ENCODE measurements at places on chromosomes 4 and X. TPM values are rescaled to one million over a fixed set of nuclear protein-coding genes. Genes with fewer than 3 reads are reported as not detected.
A peak's percentile ranks its signal among the peaks of the same experiment; 100 is the strongest.

Gene DCAF12L1
- total RNA-seq: 2.0 TPM

Gene SEC24B
- 28.3 TPM for total RNA-seq

Gene MMRN1
- 1.4 TPM for total RNA-seq

Gene LUZP4
- total RNA-seq: not detected

Gene DUSP21
- not detected for total RNA-seq

Gene ZAR1
- total RNA-seq: not detected

Gene SHROOM4
- total RNA-seq: 7.1 TPM

Gene BEND2
- total RNA-seq: not detected

Gene UGT2A1
- total RNA-seq: 0.12 TPM

Gene PFKFB1
- 2.1 TPM for total RNA-seq

Gene CSTF2
- total RNA-seq: 12.2 TPM

Gene HEPH
- 161 TPM for total RNA-seq

Gene FAM114A1
- 127 TPM for total RNA-seq

Gene LDB2
- total RNA-seq: 20.3 TPM

GRCh38 chrX:130084631-130085237 is 25.6 kb downstream of the ELF4 start:
- H3K27ac ChIP-seq: no peak overlapping the region
- no peaks in the 10 kb centered on the region for H3K36me3 ChIP-seq
- peaks cover 4% of the 10 kb centered on the region for H3K4me1 ChIP-seq
- H3K4me3 ChIP-seq: no peak overlapping the region
- no peak for DNase-seq

- H3K27ac ChIP-seq: no peak overlapping the region
- no peaks in the 10 kb centered on the region for H3K27me3 ChIP-seq
- H3K4me1 ChIP-seq: no peaks in the 10 kb centered on the region
- no peak for DNase-seq
- no peak overlapping the region for H3K4me3 ChIP-seq
These were observed 201.1 kb upstream of the MBNL3 start for GRCh38 chrX:132689612-132690563.

DNA sequence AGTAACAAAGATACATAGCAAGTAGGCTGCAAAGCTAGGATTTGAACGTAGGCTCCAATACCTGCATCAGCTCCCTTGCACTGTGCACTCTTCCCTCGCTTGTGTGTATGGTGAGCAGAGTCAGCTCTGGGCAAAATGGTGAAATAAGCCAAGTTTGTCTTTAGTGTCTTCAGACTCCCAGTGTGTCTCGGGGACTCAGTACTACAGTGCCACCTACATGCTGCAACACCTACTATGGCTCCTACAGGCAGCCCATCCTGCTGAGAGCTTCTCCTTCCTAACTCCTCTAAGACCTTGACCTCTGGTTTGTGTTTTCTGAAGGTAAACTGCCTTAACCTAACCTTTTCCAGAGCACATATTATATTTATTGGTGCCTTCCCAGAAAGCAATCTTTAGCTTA is 42.5 kb downstream of the RTL9 start:
- H3K27ac ChIP-seq: no peak overlapping the region
- no peak overlapping the region for H3K4me3 ChIP-seq
- DNase-seq: no peak
- no peaks in the 10 kb centered on the region for H3K36me3 ChIP-seq

DNA sequence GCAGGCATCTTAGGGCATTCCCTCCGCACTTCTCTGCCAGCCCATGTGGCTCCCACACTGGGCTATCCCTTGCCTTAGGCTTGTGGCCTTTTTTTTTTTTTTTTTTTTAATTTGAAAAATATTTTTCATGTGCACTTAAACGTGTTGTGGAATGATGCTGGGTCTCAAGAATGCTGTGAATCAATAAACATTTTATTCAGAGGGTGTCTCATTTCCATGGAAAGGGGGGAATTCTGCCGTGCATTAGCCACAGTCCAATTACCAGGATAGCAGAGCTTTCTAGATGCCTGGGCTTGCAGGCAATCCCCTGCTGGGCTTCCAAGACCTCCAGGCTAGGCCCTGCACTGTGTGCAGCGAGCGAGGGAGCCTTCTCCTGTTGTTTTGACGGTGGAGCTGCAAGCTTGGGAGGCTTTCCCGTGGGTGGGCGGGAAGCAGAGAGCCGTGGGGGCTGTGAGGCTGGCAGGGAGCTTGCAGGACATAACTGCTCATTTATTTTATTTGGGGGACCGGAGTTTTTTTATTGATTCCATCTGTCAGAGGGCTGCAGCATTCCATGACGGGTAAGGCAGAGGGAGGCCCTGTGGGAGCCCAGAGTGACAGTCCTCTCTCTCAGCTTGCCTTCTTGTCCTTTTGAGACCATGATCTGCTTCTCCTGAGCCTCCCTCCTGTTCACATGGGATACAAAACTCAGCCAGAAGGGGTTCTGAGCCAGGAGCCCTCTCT is 2.6 kb upstream of the CPZ start:
- H3K27ac ChIP-seq: no peak overlapping the region
- peaks cover 23% of the 10 kb centered on the region for H3K27me3 ChIP-seq
- no peak for DNase-seq
- no peak overlapping the region for H3K4me3 ChIP-seq

DNA sequence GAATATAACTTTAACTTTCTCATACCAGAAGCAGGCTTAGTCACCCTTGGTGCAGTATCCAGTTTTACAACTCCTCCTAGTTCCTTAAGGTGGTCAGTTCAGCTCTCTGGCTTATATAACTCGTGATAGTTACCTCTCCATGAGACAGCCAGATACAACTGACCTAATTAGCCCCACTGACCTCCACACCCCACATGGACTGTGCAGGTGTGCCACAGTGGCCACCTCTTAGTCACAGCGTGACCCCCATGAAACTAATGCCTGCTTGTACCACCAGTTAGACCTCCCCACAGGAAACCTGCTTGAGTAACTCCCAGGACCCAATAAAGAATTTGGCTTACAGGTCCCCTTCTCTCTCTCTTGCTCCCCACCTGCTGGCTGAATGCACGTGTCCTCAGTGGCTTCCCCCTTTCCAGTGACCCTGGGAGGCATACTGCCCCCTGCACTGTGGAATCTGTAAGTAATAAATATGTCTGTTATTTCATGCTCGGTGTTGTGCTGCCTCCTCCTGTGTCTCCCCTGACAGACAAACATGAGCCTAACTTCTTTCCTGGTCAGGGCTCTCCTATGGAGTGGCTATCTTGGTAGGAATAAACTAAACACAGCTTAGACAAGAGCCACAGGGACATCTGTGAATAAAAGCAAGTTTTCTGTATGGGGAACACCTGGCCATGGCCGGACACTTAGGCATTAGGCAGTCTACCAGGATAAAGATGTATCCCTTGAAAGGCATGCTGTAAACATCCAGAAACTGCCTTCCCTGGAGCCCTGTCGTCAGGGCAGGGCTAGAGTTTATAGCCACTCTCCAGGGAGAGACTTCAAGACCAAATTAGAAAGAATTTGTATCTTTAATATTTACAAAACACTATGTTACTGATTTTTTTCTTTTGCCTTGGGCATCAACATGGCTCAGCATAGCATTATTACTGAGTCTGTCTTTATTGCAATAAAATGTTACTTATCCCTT is 209.7 kb upstream of the BOD1L1 start:
- peaks cover 1% of the 10 kb centered on the region for H3K27me3 ChIP-seq
- no peak overlapping the region for H3K4me3 ChIP-seq
- peaks cover 10% of the 10 kb centered on the region for H3K4me1 ChIP-seq
- no peak for DNase-seq
- H3K27ac ChIP-seq: no peak overlapping the region
- no peaks in the 10 kb centered on the region for H3K36me3 ChIP-seq

GRCh38 chr4:89439533-89439932 is 131.9 kb upstream of the GPRIN3 start:
- H3K27me3 ChIP-seq: no peaks in the 10 kb centered on the region
- H3K36me3 ChIP-seq: no peaks in the 10 kb centered on the region
- H3K4me3 ChIP-seq: no peak overlapping the region
- no peaks in the 10 kb centered on the region for H3K4me1 ChIP-seq

GRCh38 chr4:167779864-167780263 is 312.5 kb upstream of the ANXA10 start:
- no peaks in the 10 kb centered on the region for H3K4me1 ChIP-seq
- H3K27me3 ChIP-seq: no peaks in the 10 kb centered on the region
- no peak overlapping the region for H3K4me3 ChIP-seq

DNA sequence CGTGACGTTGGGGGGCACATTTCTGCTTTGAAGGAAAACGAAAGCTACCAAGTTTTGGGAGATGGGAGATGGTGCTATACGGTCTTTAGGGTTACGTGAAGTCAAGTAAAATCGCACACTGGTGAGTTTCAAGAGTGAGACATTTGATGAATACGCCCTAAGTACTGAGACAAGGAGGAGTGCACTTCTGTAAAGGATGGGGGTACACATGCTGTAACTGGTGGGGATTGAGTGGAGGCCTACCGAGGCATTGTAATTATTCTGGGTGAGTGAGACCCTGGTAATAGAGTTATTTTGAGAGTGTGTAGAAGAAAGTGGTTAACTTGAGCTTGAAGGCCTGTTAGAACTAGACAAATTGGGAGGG is 536 bp downstream of the SH3BGRL start:
- H3K4me1 ChIP-seq: no peaks in the 10 kb centered on the region
- H3K36me3 ChIP-seq: no peaks in the 10 kb centered on the region
- no peak for DNase-seq
- no peaks in the 10 kb centered on the region for H3K27me3 ChIP-seq
- H3K27ac ChIP-seq: peak overlapping the region; percentile 87

GRCh38 chrX:150616179-150616862 is 47.9 kb downstream of the MTM1 start:
- no peak overlapping the region for H3K27ac ChIP-seq
- no peak overlapping the region for H3K4me3 ChIP-seq
- no peaks in the 10 kb centered on the region for H3K36me3 ChIP-seq
- H3K27me3 ChIP-seq: no peaks in the 10 kb centered on the region
- no peak for DNase-seq

- H3K4me1 ChIP-seq: no peaks in the 10 kb centered on the region
- no peaks in the 10 kb centered on the region for H3K36me3 ChIP-seq
- no peak overlapping the region for H3K4me3 ChIP-seq
These were observed 161.6 kb upstream of the NWD2 start for GRCh38 chr4:37082912-37083311.

- H3K4me1 ChIP-seq: peaks cover 2% of the 10 kb centered on the region
- H3K27ac ChIP-seq: no peak overlapping the region
- DNase-seq: peak; percentile 15
- no peak overlapping the region for H3K4me3 ChIP-seq
- H3K36me3 ChIP-seq: no peaks in the 10 kb centered on the region
These were observed 62.1 kb upstream of the ANTXR2 start for GRCh38 chr4:80134936-80135701.

- H3K27me3 ChIP-seq: no peaks in the 10 kb centered on the region
- peaks cover 22% of the 10 kb centered on the region for H3K4me1 ChIP-seq
- peak overlapping the region; percentile 98 for H3K27ac ChIP-seq
- DNase-seq: no peak
- peak overlapping the region; percentile 19 for H3K4me3 ChIP-seq
- H3K36me3 ChIP-seq: no peaks in the 10 kb centered on the region
These were observed 733 bp upstream of the G3BP2 start for GRCh38 chr4:75673959-75674328.

- H3K36me3 ChIP-seq: no peaks in the 10 kb centered on the region
- no peak overlapping the region for H3K4me3 ChIP-seq
- no peaks in the 10 kb centered on the region for H3K4me1 ChIP-seq
- no peak for DNase-seq
- H3K27ac ChIP-seq: no peak overlapping the region
These were observed 110.4 kb upstream of the TRIM2 start for GRCh38 chr4:153093802-153094201.

- H3K36me3 ChIP-seq: no peaks in the 10 kb centered on the region
- H3K4me1 ChIP-seq: no peaks in the 10 kb centered on the region
- no peak overlapping the region for H3K27ac ChIP-seq
- no peak overlapping the region for H3K4me3 ChIP-seq
These were observed 38.2 kb upstream of the PRDM5 start for GRCh38 chr4:120960656-120961267.

Data from hepatocyte (in vitro differentiated cells).